ENCODE measurements at places on chromosomes 5 and 9. TPM values are rescaled to one million over a fixed set of nuclear protein-coding genes. Genes with fewer than 3 reads are reported as not detected.

DNA sequence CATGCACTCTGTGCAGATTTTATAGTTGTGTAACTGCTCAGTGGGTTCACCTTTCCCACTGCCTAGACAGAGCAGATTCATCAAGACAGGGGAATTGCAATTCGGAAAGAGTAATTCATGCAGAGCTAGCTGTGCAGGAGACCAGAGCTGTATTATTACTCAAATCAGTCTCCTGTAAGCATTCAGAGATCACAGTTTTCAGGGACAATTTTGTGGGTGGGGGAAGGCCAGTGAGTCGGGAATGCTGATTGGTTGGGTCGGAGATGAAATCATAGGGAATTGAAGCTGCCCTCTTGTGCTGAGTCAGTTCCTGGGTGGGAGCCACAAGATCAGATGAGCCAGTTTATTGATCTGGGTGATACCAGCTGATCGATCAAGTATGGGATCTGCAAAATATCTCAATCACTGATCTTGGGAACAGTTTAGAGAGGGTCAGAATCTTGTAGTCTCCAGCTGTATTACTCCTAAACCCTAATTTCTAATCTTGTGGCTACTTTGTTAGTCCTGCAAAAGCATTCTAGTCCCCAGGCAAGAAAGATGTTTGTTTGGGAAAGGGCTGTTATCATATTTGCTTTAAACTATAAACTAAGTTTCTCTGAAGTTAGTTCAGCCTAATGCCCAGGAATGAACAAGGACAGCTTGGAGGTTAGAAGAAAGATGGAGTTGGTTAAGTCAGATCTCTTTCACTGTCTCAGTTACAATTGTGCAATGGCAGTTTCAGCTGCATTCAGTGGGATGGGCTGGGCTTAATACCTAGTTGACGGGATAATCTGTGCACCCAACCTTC is 12.7 kb upstream of the SVEP1 start:
- DNase-seq = no peak

DNA sequence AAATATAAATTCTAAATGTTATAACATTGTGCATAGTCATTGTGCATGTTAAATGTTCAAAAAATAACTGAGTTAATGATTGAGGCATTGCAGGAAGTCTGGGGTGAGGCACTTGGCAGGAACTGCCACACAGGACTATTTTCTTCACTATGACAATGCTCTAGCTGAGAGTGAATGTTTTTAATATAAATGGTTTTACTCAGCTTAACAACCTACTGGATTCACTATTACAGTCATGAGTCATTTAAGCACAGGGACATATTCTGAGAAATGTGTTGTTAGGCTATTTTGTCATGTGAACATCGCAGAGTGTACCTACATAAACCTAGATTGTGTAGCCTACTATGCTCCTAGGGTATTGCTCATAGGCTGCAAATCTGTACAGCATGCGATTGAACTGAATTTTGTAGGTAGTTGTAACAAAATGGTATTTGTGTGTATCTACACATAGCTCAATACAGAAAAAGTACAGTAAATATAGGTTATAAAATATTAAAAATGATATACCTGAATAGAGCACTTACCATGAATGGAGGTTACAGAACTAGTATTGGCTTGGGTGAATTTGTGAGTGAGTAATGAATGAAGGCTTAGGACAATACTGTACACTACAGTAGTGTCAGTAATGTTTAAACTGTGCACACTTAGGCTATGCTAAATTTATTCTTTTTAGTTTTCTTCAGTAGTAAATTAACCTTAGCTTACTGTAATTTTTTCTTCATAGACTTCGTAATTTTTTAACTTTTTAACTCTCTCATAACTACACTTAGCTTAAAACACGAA is 346.1 kb upstream of the PTGER4 start:
- no peak for DNase-seq

The PTPN3 gene
- polyA plus RNA-seq = 14.4 TPM

The GRM6 gene
- polyA plus RNA-seq = not detected
